ENCODE measurements at places on chromosomes 7 and 10. TPM values are rescaled to one million over a fixed set of nuclear protein-coding genes. Genes with fewer than 3 reads are reported as not detected.
A peak's percentile ranks its signal among the peaks of the same experiment; 100 is the strongest.

DNA sequence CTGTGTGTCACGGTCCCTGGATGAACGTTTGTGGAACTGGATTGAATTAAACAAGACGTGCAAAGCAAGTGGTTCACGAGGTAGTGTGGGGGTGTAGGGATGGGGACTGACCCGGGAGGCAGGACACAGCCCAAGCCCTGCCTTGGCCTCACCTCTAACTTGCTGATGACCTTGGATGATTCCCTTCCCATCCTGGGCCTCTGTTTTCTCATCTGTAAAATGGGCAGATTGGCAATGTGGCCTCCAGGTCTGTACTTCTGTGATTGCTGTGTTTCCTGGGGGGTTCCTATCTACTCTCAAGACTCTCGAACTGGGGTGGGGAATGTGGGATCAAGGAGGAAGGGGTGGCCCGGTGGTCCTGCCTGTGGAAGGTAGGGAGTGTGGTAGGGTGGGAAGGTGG, 6.0 kb upstream of the PSMG3 start:
- H3K4me3 ChIP-seq, result no peak overlapping the region
- H3K4me1 ChIP-seq, result peaks cover 46% of the 10 kb centered on the region
- H3K36me3 ChIP-seq, result peaks cover 12% of the 10 kb centered on the region
- H3K27me3 ChIP-seq, result no peaks in the 10 kb centered on the region
- peak overlapping the region; percentile 81 for H3K27ac ChIP-seq
- no peak for DNase-seq

VAX1 gene
- not detected for total RNA-seq

- no peak overlapping the region for H3K4me3 ChIP-seq
- no peak for DNase-seq
- H3K36me3 ChIP-seq, result no peaks in the 10 kb centered on the region
- H3K27ac ChIP-seq, result peak overlapping the region; percentile 91
Observed at GRCh38 chr10:102998399-102998907, 80.4 kb downstream of the CNNM2 start.

CAV2 gene
- total RNA-seq, result 4.3 TPM

DNA sequence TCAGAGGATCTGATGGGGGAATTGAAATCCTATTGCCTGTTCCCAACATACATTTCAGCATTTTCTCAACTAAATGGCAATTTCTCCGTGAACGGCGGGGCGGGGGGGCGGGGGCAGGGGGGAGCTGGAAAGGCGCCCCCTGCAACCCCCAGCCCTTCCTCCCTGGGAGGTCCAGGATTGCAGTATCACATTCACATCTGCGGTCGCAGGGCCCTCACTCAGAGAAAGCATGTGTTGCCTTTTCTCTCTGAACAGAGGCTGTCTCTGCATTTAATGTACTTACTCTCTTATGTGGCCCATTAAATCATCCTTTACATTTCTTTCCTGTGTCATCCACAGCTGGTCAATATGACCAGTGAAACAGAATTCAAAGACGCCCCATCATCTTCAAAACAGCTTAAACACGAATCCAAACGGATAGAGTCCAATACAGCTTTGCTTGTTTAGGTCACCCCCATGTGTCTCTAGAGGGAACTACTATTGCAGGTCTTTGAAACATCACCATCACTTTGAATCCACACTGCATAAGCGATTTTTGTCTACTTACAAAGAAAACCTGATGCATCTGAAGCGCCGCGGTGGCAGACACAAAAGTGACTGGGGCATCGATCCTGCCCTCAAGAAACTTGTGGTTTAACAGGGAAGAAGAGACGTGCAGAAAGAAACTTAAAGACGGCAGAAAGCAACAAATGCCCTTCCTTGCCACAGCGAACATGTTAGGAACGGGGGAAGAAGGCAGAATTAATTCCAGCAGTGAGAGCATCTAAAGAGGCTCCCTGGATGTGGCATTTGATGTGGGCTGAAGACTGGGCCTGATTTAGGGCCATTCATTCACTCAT, 17.0 kb upstream of the ECHDC3 start:
- 0 out of 2 replicates have a peak, but pooled peaks cover 5% of the 10 kb centered on the region for H3K4me1 ChIP-seq
- H3K36me3 ChIP-seq, result peaks cover 12% of the 10 kb centered on the region
- no peak overlapping the region for H3K4me3 ChIP-seq
- no peak overlapping the region for H3K27ac ChIP-seq
- DNase-seq, result no peak

DNA sequence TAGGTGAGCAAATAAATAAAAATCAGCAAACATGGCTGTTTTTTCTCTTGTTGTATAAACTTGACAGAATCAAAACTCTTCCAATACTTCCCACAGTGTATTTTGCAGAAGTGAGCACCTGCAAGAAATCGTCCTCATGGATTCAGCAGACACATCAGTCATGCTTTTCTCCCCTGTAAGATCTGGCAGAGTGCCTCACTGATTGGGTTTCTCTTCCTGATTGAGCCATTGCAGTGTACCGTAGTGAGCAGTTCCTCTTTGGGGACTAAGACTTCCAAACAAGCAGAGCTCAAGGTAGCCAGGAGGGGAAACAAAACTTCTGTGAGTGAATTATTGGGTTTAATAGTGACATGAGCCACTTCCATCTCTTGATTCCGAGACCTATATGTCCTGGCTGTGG, 2.2 kb upstream of the CCDC3 start:
- no peak overlapping the region for H3K4me3 ChIP-seq
- no peaks in the 10 kb centered on the region for H3K36me3 ChIP-seq
- H3K27me3 ChIP-seq, result peaks cover 48% of the 10 kb centered on the region
- no peak overlapping the region for H3K27ac ChIP-seq

ZNF33A gene
- 35.2 TPM for total RNA-seq

DNA sequence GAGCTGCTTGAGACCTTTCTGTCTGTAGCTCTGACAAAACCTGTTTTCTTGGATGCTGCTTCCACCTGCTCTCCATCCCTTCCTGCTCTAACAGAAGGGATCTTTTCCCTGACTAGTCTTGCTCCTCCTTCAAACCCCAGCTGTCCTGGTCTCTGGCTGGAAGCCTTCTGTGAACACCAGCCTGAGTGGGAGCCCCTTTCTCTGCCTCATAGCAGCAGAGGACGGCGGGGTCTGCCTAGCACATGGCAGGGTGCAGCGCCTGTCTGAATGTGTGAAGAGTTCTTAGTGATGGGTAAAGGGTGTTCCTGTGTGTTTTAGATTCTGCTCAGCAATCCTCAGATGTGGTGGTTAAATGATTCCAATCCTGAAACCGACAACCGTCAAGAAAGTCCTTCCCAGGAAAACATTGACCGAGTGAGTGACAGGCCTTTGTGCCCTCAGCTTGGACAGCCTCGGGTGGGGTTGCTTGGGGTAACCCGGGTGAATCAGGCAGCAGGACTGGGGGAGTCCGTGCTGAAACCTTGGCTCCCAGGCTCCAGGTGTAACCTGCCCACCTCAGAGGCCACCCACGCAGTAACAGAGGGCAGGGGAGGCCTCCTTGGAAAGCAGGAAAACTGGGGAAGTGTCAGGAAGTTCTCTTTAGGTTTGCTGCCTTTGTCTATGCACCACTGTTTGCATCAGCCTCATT, 34.1 kb downstream of the NUB1 start:
- H3K27me3 ChIP-seq, result no peaks in the 10 kb centered on the region
- peaks cover 22% of the 10 kb centered on the region for H3K36me3 ChIP-seq
- H3K4me3 ChIP-seq, result no peak overlapping the region
- H3K27ac ChIP-seq, result 0 out of 2 replicates have a peak overlapping the region, but pooled peaks have one; percentile 60

HABP2 gene
- 0.09 TPM for total RNA-seq

DNA sequence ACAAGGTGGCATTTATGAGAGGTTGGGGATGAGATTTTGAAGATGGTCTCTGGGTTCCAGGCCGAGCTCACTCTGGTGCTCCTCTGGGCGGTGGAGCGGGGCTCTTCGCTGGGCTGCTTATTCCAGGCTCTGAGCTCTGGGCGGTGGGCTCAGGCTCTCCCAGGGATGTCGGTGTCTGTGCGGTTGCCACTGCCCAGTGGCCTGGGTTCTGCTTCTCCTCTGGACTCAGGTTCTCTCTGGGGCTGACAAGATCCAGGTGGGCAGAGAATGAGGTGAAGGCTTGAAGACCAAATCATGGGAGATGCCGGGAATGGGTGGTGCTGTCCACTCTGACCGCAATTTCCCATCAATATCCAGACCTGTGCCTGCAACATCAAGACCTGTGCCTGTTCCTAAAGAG, 40.6 kb downstream of the RBAK start:
- H3K4me1 ChIP-seq, result peaks cover 6% of the 10 kb centered on the region
- peaks cover 19% of the 10 kb centered on the region for H3K27me3 ChIP-seq
- H3K36me3 ChIP-seq, result no peaks in the 10 kb centered on the region
- DNase-seq, result no peak

DNA sequence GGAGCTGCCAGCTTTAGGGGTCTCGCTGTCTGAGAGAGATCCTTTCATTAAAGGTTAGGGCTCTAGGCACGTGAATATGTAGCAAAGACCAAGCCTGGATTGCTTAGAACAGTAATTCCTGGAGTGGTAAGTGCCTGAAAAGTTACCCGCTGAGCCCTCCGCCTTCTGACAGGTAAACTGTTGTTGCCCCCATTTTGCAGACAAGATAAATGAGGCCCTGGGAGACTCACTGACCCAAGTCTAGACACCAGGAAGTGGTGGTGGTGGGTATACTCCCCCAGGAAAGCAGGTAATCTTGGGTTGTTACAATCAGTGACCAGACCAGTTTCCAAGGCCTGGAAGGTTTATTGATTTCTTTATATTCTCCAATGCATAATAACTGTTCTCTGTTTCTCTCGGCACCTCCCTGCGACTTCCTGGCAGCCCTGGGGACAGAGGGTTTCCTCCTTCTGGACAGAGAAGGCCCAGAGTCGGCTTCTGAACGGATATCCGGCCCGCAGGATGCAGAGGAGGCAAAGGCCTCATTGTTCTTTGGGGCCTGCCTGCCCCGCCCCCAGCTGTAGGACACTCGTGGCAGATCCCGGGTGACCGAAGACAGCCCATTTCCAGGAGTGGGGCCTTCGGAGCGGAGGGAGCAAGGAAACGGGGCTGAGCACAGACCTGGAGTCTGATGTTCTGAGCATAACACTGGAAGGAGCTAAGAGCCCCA, 1.3 kb upstream of the GRK5 start:
- H3K36me3 ChIP-seq, result no peaks in the 10 kb centered on the region
- peak overlapping the region; percentile 95 for H3K27ac ChIP-seq

- H3K36me3 ChIP-seq, result no peaks in the 10 kb centered on the region
- DNase-seq, result no peak
- peaks cover 3% of the 10 kb centered on the region for H3K27me3 ChIP-seq
- H3K27ac ChIP-seq, result no peak overlapping the region
- peaks cover 44% of the 10 kb centered on the region for H3K4me1 ChIP-seq
- no peak overlapping the region for H3K4me3 ChIP-seq
Observed at GRCh38 chr7:50416527-50417182, 33.5 kb downstream of the FIGNL1 start.

DNA sequence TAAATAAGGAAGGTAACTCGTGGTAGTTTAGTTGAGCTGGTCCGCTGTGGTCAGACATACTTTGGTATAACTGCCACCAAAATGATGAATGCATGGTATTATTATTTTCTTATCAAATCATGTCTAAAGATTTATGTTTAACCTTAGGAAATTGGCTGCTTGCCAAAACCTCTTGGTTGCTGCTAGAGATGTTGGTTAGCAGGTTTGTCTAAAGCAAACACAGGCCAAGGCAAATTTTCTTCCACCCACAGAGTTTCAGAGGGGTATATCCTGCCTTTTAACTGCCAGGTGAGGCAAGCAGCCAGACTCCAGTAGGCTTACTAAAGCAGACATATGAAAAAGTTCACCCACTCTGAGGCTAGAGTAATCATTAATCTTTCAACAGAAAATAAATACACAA, 101.4 kb downstream of the SEMA3E start:
- H3K4me1 ChIP-seq, result no peaks in the 10 kb centered on the region
- DNase-seq, result no peak
- H3K27me3 ChIP-seq, result no peaks in the 10 kb centered on the region
- H3K27ac ChIP-seq, result no peak overlapping the region
- H3K36me3 ChIP-seq, result no peaks in the 10 kb centered on the region
- H3K4me3 ChIP-seq, result no peak overlapping the region

- DNase-seq, result no peak
- H3K27ac ChIP-seq, result no peak overlapping the region
- no peaks in the 10 kb centered on the region for H3K36me3 ChIP-seq
- peaks cover 17% of the 10 kb centered on the region for H3K4me1 ChIP-seq
Observed at GRCh38 chr7:128906001-128906765, 4.3 kb downstream of the KCP start.

DNA sequence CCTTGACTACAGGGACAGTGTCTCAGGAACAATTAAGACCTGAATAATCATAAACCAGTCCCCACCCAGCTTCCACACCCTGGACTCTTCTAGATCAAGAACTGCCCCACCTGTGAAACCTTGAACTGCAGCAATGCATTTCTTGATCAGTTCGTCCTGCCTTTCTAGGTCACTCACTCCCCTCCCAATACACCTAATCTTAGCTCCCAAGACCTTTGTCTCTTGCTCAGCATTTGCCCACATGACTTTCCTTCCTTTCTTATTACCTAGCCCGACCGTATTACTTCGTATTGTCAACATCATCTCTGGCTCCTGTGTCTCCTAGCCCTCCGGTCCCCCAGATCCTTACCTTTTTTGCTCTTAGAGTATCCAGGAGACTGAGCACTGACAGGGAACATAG, 5.5 kb upstream of the NAMPT start:
- H3K4me1 ChIP-seq, result peaks cover 8% of the 10 kb centered on the region
- H3K27ac ChIP-seq, result no peak overlapping the region
- peaks cover 8% of the 10 kb centered on the region for H3K36me3 ChIP-seq
- H3K27me3 ChIP-seq, result no peaks in the 10 kb centered on the region
- no peak overlapping the region for H3K4me3 ChIP-seq

DNA sequence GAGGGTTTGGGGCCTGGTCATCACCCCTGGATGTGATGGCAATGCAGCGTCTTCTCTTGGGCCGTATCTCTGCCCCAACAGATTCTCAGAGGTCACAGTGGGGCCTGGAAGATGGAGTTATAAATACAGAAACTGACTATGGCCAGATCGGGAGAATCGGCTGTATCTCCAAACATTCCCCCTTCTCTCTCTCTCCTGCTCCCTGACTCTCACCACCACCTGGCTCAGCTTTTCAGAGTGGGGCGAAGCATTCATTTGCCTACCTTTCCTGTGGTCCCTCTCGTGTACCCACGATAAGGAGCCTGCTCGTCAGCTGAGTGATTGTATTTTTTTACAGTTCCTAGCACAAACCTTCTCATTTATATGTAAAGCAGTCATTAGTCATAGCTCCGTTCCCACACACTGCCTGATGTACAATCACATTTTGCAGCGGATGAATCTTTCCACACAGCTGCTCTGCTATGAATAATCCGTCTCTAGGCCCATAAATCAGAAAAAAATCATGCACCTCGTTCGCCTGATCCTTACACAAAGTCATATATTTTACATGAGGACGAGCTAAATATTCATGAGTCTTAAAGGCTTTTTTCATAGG, 23.2 kb upstream of the BTRC start:
- peaks cover 4% of the 10 kb centered on the region for H3K36me3 ChIP-seq
- H3K4me1 ChIP-seq, result peaks cover 11% of the 10 kb centered on the region
- H3K4me3 ChIP-seq, result no peak overlapping the region
- no peak overlapping the region for H3K27ac ChIP-seq
- H3K27me3 ChIP-seq, result peaks cover 3% of the 10 kb centered on the region
- no peak for DNase-seq
